ENCODE measurements at places on chromosomes 13 and 19. TPM values are rescaled to one million over a fixed set of nuclear protein-coding genes. Genes with fewer than 3 reads are reported as not detected.
A peak's percentile ranks its signal among the peaks of the same experiment; 100 is the strongest.

- no peak for DNase-seq
These were observed 69.1 kb upstream of the POSTN start for GRCh38 chr13:37667702-37668101.

DNA sequence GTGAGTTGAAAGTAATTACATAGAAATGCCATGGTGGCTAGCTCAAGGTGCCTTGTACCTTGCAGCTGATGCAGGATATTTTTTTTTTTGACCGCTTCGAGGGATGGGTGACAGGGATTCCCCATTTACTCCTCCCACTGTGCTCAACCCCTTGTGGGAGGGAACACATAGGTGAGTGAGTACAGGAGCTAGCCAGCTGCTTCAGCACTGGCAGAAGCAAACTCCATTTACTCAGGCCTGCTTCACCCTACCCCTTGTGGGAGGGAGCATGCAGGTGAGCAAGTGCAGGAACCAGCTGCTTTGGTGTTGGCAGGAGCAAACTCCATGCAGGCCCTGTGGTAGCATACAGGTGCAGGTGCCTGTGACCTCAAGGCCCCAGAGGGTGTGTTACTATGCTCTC is 330.1 kb downstream of the TDRD3 start:
- no peak for DNase-seq

The ILF3 gene
- polyA plus RNA-seq = 142 TPM

DNA sequence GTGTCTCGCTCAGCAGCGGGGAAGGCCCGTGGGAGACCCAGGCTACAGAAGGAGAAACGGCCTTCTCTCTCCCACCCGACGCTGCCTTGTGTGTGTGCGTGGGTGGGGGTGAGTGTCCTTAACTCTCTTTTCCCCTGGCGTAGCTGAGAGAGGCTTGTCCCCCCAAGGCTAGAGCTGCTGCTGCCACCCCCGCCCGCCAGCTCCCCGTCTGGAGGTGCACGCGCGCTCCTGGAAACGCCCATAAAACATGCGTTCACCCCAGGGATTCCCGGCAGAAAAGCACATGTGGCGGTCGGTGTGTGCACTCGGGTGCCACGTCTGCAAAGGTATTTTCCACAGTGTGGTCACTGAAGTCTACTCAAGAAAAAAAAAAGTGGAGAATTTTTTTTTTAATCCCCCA is 36.1 kb downstream of the GADD45B start:
- no peak for DNase-seq

GRCh38 chr13:40508127-40508526 is 158.3 kb downstream of the FOXO1 start:
- DNase-seq = peak; percentile 87

DNA sequence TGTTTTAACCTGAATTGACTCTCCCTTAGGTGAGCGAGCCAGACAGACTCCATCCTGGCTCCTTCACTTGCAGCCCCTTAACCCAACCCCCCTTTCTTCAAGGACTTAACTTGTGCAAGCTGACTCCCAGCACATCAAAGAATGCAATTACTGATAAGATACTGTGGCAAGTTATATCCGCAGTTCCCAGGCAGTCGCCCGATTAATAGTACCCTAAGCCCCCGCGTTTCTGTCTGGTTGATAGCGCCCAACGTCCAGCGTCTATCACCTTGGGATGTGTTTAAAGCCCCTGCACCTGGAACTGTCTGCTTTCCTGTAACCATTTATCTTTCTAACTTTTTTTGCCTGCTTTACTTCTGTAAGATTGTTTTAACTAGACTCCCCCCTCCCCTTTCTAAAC is 6.2 kb downstream of the HSD17B14 start:
- DNase-seq = no peak

All from muscle of arm (tissue), 14 donors.